ENCODE measurements at places on chromosomes 12 and 14.

DNA sequence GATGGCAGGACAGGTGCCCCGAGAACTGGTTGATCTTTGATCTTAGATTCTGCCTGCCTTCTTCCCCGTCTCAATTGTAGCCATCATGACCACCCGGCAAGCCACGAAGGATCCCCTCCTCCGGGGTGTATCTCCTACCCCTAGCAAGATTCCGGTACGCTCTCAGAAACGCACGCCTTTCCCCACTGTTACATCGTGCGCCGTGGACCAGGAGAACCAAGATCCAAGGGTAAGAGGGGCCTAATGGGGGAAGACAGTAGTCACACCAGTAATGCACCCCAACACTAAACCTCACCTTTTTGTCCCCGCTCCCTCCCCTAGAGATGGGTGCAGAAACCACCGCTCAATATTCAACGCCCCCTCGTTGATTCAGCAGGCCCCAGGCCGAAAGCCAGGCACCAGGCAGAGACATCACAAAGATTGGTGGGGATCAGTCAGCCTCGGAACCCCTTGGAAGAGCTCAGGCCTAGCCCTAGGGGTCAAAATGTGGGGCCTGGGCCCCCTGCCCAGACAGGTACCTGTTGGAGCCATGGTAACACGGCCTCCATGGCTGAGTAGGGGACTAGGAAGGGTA is 556 bp downstream of the TROAP start:
- DNase-seq, result no peak

GRCh38 chr14:35844494-35844893 is 18.4 kb downstream of the BRMS1L start:
- no peak for DNase-seq

DNA sequence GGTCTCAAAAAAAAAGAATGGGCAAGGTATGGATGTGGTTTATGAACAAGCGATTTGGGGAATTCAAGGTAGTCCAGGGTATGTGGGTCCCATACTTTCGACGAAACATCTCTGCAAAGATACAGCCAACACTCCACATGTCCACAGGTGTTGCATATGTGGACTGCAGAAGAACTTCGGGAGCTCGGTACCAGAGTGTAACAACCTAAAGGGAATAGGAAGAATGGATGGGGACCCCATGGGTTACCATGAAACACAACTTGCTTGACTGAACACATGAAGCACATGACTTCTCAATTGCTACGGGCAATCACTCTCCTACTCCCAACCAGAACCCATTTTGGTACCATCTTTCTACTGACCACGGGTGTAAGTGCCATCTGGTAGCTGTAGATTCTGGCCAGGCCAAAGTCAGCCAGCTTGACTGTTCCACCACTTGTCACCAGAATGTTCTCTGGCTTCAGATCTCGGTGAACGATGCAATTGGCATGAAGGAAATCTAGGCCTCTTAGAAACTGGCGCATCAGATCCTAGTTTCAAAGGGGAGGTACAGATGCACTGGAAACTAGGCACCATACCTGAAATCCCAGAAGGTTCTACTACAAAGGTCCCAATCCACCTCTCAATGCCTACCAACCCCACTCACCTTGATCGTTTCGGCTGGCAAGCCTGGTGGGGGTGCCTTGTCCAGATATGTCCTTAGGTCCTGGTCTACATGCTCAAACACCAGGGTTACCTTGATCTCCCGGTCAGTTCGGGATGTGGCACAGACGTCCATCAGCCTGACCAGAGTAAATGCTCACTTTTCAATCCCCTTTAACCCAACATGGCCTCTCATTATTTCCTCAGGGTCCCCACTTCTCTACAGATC is 1.3 kb downstream of the CDK4 start:
- no peak for DNase-seq

- no peak for DNase-seq
Observed at GRCh38 chr12:26806556-26806955, 26.4 kb downstream of the ITPR2 start.

DNA sequence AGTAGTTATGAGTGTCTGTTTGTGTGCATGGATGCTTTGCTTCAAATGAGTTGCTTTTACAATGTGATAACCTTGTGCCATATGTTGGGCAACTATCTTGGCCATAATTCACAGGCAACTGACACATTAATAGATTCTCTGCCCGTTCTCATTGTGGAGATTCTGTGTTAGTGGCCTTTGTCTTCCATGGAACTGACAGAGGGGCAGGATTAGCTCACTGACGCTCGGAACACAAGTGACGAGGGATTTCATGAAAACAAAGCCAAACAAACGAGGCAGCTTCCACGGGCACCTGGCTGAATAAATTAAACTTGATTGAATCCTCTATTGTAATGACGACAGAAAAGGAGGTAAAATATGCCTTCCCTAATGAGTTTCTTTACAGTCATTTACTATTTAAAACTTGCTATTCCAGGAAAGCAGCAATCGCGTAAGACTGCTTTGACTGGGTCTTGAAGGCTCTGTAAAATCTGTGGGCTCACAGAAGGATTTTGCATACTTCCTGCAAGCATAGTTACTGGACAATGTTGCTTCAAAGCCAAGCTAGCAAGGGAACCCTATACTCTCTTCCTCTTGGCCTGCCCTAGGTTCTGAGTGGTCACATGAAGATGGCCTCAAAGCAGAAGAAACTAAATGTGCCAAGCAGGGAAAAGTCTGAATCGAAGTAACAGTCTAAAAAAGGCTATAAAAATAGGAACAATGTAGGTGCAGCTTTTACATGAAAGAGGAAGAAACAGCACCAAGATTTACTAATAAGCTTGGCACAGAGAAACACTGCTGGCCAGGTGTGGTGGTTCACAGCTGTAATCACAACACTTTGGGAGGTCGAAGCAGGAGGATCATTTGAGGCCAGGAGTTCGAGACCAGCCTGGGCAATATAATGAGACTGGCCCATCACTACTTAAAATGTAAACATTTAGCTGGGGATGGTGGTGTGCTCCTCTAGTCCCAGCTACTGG is 28.1 kb upstream of the SINHCAF start:
- DNase-seq, result no peak

DNA sequence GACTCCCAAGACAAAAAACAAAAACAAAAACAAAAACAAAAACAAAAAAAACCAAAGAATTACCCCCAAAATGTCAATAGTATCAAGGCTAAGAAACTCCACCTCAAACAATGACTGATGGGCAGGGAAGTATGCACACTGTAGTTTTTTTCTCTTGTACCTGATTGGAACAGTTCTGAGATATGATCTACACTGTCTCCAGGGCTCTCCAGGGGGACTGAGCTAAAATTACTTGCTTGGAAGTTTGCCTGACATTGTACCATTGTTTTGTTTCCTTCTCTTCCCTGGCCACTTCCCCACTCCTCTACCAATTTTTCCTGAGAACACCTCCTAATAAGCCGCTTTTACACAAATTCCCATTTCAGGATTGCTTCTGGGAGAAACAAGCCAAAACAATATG is 22.3 kb upstream of the CATSPERB start:
- DNase-seq, result no peak

Data from activated naive CD8-positive, alpha-beta T cell treated with anti-CD3 and anti-CD28 coated beads for 36 hours (primary cell).